ENCODE measurements at places on chromosomes 4 and X.

DNA sequence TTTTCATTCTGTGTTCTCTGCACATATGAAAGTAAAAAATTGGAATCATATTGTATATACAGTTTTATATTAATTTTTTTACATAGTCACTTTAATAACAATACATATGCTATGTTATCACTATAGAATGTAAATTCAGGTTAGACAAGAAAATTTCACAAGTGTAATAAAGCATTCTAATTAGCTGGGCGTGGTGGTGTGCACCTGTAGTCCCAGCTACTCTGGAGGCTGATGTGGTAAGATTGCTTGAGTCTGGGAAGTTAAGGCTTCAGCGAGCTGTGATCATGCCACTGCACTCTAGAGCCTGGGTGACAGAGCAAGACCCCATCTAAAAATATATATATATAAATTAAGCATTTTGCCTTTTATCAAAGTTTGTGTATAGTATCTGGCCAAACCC lies 95.7 kb downstream of the ANXA3 start:
- DNase-seq: no peak

DNA sequence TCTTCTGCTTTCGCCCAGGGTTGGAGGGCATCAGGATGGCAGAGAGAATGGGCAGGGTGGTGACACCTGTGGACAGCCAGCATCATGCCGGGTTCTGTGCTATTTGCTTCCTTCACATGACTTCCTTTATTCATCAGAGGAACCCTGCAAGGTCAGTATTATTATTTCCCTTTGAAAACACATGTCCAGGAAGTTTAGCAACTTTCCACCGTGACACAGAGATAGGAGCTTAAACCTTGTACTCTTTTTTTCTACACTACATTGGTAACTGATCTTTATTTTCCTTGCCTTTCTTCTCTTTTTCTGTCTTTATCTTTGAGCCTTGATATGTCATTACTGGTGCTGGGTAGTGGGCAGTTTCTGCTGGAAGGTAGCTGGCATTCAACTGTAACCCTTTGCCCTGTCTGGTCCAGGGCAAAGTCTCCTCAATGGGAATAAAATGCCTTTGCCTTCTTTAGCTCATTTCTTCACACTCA lies 5.0 kb upstream of the MGST2 start:
- DNase-seq: no peak

DNA sequence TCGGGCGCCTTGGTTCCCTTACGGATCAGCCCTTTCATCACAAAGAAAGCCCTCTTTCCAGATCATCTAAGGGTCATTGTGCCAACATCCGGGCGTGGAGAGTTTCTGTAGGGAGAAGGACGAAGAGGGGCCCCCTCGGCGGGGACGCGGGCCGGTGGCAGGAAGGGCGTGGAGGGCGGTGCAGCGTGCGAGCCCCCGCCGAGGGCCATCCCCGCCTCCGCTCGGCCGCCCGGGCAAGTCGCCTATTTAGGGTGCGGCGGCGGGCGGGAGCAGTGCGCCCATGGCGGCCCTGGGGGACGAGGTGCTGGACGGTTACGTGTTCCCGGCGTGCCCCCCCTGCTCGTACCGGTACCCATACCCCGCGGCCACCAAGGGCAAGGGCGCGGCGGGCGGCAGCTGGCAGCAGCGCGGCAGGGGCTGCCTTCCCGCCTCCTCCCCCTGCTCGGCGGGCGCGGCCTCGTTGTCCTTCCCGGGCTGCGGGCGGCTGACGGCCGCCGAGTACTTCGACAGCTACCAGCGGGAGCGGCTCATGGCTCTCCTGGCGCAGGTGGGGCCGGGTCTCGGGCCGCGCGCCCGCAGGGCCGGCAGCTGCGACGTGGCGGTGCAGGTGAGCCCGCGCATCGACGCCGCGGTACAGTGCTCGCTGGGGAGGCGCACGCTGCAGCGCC lies at the start of gene ZAR1:
TSS of gene ZAR1 (plus strand) at position 241 of the 668 bp plus-strand sequence. CDS start at position 281, 40 bp downstream.
- DNase-seq: peak; percentile 4

DNA sequence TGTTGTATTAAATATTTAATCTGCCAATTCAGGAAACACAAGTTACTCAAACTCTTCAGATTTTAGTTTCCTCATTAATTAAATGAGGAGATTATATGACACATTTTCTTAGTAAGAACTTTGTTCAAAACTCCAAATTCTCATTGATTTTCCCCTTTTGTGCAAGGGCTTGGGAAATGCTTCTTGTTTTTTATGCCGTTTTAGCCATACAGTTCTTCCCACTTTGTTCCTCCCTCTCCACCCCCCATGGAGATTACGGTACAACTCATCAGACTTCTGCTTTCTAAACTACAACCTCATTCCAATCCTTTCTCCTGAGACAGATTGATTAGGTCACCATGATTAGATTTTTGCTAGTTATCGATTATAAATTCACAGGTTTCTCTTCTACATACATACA lies 10.9 kb upstream of the BBS7 start:
- DNase-seq: no peak

DNA sequence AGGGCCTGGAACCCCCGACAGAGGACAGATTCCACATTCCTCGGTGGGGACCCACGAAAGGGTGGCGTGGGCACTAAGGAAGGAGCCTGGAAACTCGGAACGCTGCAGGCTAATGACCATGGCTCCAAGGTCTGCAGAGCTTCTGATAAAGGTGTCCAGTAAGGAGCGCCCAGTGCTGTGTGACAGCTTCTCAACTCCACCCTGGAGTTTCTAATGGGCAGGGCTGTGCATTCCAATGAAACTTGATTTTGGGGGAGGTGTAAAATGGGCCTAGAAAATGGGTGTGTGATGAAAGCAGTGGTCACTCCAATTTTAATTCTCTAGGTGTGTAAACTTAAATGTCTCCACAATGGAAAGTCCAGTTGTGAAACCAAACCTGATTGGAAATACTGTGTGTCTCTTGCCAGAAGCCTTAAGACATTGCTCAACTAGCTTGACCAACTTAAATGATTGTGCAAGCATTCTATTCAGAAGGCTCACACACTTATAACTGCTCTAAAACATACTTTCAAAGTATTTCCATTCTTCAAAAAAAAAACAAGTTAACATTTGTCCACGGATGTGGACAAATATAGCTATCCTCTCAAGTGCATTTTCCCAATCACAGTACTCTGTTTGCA lies 52.1 kb downstream of the XAGE2 start:
- no peak for DNase-seq

GRCh38 chr4:48184882-48185281 lies 50.8 kb upstream of the TXK start:
- DNase-seq: no peak

GRCh38 chr4:25449270-25449669 lies 72.2 kb downstream of the ANAPC4 start:
- DNase-seq: no peak

DNA sequence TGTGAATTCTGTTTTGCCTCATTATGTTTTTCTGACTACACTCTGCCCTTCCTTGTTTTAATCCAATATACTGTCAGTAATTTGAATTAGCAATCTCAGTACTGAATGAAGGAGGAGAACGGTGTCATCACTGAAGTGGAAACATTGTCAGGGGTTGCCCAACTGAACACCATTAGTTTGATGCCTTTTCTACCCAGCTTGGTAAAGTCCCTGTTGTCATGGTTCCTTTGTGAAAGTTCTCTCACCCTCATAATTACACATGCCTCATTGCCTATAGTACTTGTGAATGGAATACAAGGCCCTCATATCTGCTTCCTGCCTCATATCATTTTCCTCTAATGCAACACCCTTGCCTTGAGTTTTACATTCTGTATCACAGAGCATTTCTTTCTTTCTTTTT lies 76.9 kb downstream of the RRAGB start:
- no peak for DNase-seq

GRCh38 chr4:112830753-112831386 lies 193.9 kb downstream of the LARP7 start:
- DNase-seq: no peak

GRCh38 chr4:113849771-113850170 lies 88.2 kb upstream of the CAMK2D start:
- no peak for DNase-seq

DNA sequence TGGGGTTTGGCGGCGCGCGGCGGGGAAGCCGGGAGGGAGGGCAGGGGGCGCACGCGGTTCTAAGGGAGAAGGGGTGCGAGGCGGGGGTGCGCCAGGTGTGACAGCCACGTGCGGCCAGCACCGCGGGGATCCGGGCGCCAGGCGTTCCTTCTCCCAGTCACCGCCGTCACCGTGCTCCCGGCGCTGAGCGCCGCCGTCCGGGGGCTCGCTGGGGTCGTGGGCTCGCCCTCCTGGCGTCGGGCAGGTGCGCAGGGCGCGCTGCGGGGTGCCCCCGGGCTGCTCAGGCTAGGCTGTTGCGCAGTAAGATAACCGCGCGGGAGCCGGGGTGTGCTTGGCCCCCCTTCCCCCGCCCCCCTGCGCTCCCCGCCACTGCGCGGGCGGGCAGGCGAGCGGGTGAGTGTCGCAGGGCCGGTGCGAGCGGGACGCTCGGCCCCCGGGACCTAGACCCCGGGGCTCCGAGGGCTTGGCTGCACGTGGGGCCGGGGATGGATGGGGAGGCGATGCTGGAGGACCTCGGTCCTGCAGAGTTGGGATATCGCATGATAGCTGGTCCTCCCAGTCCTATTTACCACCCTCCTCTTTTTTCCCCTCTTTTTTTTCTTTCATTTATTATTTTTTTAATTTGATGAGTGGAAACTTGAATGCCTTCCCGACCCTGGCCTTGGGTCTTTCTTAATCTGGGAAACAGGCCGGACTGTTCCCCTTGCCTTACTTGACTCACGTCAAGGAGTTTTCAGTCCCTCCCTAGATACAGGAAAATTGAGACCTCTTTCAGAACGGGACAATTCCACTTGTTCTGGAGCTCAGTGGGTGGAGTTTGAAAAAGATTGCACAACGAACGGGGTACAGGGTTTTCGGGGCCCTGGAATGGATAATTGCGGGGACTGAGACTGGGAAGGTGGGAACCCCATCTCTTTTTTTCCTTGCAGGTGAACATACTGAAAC lies 797 bp downstream of the TXLNG start:
- peak; percentile 38 for DNase-seq

GRCh38 chr4:47221721-47222120 lies 190.4 kb downstream of the GABRB1 start:
- DNase-seq: no peak

DNA sequence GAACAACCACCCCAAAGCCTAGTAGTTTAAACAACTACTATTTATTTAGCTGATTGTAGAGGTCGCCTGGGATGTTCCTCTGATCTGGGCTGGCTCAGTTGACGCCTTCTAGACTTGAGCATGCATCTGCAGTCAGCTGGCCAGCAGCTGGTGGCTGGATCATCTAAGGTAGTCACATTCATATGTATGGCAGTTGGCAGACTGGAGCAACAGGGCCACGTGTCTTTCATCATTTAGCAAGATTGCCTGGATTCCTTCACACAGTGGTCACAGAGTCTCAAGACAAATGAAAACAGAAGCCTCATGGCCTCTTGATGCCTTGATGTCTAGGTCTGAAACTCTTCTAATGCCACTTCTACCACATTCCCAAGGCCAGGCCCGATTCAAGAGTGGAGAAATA lies 220.6 kb upstream of the S100G start:
- DNase-seq: no peak

DNA sequence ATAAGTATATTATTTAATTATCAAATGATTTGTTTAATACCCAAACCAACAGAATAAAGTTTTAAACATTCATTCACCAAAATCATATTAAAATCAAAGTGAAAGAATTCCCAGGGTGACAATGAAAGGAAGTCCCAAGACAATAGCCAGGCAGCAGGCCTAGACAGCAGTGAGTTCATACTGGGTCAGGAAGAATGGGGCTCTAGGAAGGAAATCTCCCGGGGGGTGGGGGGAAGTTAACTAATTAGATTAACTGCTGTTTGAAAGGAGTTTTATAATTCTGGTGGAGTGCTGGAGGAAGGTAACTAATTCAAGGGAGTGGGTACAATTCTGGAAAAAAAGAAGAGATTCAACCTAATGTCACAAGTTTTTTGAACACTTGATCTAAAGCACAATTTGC lies 104.1 kb downstream of the ZAR1 start:
- DNase-seq: no peak
